Activated CD8-positive, alpha-beta memory T cell treated with anti-CD3 and anti-CD28 coated beads for 1 hour (primary cell): ENCODE measurements at places on chromosomes 2 and 18.

DNA sequence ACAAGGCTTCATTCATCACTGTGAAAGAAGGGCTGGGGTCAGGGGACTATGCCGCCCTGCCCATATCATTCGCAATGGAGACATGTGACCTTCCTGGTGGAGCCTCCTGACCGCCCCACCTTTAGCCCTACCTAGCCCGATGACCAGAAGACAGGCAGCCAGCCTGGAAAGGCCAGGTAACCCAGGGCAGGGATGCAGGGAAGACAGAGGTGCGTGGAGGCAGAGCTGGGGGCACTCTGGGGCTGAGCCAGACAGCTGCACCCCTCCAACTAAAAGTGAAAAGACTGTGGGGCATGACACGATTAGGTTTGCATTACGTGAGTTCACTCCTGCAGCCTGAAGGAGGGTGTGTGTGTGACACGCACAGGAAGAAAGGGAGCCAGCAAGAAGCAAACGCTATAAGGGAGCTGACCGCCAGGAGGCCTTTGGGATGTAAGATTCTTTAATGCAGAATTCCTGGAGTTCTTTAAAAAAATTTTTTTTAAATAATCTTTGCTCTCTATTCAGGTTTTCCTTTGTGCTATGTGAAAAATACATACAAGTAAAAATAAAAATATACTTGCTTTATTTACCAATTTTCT is 3.7 kb upstream of the HES6 start:
- DNase-seq, result no peak

GRCh38 chr2:156331572-156332283 is 793 bp downstream of the NR4A2 start:
- DNase-seq, result no peak

DNA sequence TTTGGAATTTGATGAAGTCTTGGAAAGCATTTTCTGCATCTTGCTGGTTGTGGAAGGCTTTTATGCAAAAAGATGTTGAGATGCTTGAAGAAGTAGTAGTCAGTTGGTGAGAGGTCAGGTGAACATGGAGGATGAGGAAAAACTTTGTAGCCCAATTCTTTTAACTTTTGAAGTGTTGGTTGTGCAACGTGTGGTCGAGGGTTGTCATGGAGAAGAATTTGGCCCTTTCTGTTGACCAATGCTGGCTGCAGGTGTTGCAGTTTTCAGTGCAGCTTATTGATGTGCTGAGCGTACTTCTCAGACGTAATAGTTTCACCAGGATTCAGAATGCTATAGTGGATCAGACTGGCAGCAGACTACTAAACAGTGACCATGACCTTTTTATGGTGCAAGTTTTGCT is 508.4 kb upstream of the MAP2 start:
- DNase-seq, result no peak

GRCh38 chr2:61368687-61369665 is 101.9 kb downstream of the USP34 start:
- no peak for DNase-seq

DNA sequence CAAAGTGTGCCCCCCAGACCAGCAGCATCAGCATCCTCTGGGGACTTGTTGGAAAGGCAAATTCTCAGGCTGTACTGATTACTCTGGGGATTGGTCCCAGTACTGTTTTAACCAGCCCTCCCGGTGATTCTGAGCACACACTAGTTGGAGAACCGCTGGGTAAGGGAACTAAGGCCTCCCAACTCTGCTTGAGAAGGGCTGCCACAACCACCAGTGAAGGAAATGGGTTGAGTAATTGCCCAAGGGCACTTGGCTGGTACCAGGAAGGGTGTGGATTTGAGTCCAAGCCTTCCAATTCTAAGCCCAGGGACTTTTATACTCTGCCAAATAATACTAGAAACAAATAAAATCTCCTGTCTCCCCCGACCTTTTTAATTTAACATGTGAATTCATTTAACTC is 219.9 kb downstream of the SETBP1 start:
- no peak for DNase-seq
